HFFc6 (cell line): ENCODE measurements at places on chromosomes 2 and 18.

- peaks cover 21% of the 10 kb centered on the region for H3K27me3 ChIP-seq
- no peaks in the 10 kb centered on the region for H3K36me3 ChIP-seq
- H3K4me3 ChIP-seq, result no peak overlapping the region
- H3K27ac ChIP-seq, result no peak overlapping the region
- H3K4me1 ChIP-seq, result peaks cover 6% of the 10 kb centered on the region; the same call in 1 of the 2 replicates
These were observed 39.8 kb upstream of the PXDN start for GRCh38 chr2:1784087-1784486.

DNA sequence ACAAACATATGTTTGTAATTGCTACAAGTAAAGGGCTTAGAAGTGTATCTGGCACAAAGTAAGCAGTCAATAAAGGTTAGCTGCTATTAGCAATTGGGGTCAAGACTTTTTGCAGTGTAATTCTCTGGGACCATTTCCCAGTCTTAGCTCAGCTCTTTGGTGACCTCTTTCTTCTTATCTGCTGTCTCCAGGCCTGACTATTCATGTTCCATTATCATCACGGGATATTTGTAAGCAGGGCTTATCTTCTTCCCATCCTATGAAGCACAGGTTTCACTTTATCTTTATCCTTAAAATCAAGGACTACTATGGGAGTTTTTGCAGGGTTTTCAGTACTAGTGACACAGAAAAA lies 131.7 kb downstream of the DOCK10 start:
- peaks cover 50% of the 10 kb centered on the region for H3K4me1 ChIP-seq
- H3K36me3 ChIP-seq, result peaks cover 40% of the 10 kb centered on the region
- H3K27ac ChIP-seq, result peak overlapping the region; percentile 84

DNA sequence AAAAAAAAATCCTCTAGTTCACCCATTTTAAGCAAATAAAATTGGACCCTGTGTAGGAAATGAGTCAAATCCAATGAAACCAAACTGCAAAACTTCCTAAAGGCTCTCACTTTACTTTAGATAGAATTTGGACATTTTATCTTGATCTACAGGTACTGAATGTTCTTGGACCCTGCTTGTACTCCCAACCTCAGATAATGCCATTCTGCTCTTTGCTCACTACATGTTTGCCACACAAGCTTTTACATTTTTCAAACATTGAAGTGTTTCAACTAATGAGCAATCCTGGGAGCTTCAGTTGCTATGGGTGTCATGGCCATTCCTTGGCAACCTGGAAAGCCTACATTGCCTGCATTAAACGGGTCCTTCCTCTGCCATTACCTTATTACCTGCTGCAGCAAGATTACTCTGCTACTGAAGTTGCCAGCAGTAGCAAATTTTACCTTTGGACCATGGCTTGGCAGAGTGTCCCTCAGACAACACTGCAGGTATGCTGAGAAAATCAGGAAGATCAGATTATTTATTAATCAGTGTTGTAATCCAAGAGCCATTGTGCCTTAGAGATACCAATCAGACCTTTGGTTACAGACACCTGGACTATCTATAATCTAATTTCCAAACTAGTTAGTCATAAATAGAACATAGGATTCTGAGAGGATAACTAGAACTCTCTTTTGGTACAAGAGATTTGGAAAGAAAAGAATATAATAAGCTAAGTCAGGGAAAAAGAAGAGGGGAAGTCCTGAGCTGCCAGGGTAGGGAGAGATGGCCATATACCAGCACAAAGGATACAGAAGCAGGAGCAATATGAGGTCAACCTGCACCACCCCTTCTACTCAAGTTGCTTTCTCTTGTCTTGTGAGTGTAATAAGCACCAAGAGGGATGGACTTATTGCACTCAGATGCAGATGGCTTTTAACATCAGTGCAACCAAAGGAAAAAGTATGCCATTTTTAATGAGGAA lies 293.3 kb upstream of the TFPI start:
- no peak overlapping the region for H3K27ac ChIP-seq
- H3K4me3 ChIP-seq, result no peak overlapping the region
- H3K36me3 ChIP-seq, result no peaks in the 10 kb centered on the region

DNA sequence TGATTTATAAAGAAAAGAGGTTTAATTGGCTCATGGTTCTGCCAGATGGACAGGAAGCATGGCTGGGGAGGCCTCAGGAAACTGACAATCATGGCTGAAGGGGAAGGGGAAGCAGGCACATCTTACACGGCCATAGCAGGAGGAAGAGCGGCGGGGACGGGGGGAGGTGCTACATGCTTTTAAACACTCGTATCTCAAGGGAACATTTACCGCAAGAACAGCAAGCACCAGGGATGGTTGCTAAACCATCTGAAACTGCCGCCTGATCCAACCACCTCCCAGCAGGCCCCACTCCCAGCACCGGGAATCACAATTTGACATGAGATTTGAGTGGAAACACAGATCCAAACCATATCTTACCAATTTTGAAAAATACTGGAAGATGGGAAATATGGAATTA lies 362.8 kb downstream of the FBXO15 start:
- peaks cover 3% of the 10 kb centered on the region; the same call in 1 of the 2 replicates for H3K36me3 ChIP-seq
- no peak overlapping the region for H3K27ac ChIP-seq
- no peak overlapping the region for H3K4me3 ChIP-seq
- no peaks in the 10 kb centered on the region for H3K27me3 ChIP-seq

- peak; percentile 60 for DNase-seq
- peaks cover 5% of the 10 kb centered on the region for H3K27me3 ChIP-seq
- no peaks in the 10 kb centered on the region for H3K36me3 ChIP-seq
- H3K4me1 ChIP-seq, result no peaks in the 10 kb centered on the region
These were observed 74.1 kb downstream of the COL4A3 start for GRCh38 chr2:227238238-227239237.

DNA sequence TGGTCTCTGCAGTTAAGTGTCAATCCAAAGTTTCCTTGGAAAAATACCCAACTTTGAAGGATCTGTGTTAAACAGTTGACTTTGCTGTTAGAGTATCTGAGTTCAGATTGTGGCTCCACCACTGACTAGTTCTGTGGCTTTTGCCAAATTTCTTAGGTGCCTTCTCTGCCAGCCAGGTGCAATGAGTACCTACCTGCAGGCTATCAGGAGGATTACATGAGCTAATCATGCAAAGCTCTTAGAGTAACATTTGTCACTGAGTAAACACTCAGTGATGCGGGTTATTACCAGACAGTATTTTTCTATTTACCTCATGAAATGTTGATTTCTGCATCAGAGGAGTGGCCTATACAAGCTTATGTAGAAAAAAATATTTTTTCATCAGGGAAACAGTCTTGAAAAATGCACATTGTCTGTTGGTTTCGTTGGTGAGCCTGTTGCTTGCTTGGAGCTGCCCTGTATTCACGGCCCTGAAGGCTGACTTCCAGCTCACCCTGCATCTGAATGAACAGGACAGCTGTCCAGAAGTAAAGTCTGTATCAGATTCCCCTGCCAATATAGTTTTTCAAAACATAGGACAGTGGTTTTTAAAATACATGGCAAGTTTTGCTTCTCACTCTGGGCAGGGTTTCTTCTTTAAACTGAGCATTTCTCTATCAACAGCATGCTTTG lies 235.1 kb downstream of the CDCA7 start:
- H3K27ac ChIP-seq, result peak overlapping the region; percentile 52; the same call in 1 of the 2 replicates
- peaks cover 16% of the 10 kb centered on the region for H3K36me3 ChIP-seq
- peaks cover 31% of the 10 kb centered on the region for H3K4me1 ChIP-seq
- no peak for DNase-seq
- H3K27me3 ChIP-seq, result peaks cover 13% of the 10 kb centered on the region

GRCh38 chr2:234135750-234136221 lies 85.3 kb downstream of the SPP2 start:
- no peak overlapping the region for H3K27ac ChIP-seq
- H3K4me1 ChIP-seq, result peaks cover 30% of the 10 kb centered on the region
- peak; percentile 65 for DNase-seq
- H3K27me3 ChIP-seq, result peaks cover 10% of the 10 kb centered on the region

- peak within 1 kb of the TSS; percentile 98 for H3K4me3 ChIP-seq
- peak; percentile 87 for DNase-seq
- peaks cover 60% of the 10 kb centered on the region for H3K4me1 ChIP-seq
- H3K27me3 ChIP-seq, result 0 out of 2 replicates have a peak, but pooled peaks cover 2% of the 10 kb centered on the region
These were observed at the start of gene GLI2 for GRCh38 chr2:120735746-120736170. GLI2 (plus strand) TSS chr2:120735868; CDS start chr2:120797321, 61,453 bp downstream.

DNA sequence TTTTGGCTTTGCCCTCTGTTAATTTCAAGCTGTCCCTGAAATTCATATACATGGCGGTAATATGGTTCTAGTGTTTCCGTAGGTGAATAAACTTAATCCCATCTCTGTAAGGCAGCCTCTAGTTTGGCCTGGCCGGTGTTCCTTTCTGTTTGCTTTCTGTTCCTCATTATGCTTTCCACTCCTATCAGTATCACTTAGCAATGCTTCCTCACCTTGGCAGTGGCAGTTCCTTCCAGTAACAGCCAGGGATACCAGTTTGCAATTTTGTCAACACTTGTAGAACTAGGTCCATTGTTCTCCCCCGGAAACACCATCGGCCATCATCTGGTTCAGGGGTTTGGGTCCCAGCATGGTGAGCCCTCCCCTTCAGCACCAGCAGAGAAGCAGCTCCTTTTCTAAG lies 18.2 kb upstream of the TNP1 start:
- no peaks in the 10 kb centered on the region for H3K36me3 ChIP-seq
- H3K27ac ChIP-seq, result no peak overlapping the region
- H3K27me3 ChIP-seq, result peaks cover 27% of the 10 kb centered on the region
- H3K4me1 ChIP-seq, result no peaks in the 10 kb centered on the region
- no peak overlapping the region for H3K4me3 ChIP-seq

- H3K4me3 ChIP-seq, result no peak overlapping the region
- H3K27me3 ChIP-seq, result peaks cover 7% of the 10 kb centered on the region
- peaks cover 16% of the 10 kb centered on the region for H3K36me3 ChIP-seq
- DNase-seq, result no peak
- peaks cover 34% of the 10 kb centered on the region for H3K4me1 ChIP-seq
These were observed 82.0 kb downstream of the SMAD7 start for GRCh38 chr18:48868468-48869466.

DNA sequence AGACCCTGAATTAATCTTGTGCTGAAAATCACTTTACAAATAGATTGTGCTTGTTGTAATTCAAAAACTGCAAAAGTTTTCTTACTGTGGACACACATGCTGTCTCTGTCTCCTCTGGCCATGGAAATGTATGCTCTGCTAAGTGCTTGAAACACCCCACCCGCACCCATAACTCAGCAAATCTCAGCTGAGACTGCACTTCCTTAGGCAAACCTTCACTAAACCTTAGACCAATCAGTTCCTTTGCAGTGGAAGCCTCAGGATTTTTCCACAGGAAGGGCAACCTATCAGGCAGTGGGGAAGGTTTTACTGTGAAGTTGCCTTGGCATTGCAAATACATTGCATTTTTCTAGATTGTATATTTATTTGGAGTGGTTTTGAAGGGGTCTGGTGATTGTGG lies 62.2 kb upstream of the PLA2R1 start:
- H3K36me3 ChIP-seq, result no peaks in the 10 kb centered on the region
- no peaks in the 10 kb centered on the region for H3K27me3 ChIP-seq
- no peak overlapping the region for H3K27ac ChIP-seq
- H3K4me3 ChIP-seq, result no peak overlapping the region

DNA sequence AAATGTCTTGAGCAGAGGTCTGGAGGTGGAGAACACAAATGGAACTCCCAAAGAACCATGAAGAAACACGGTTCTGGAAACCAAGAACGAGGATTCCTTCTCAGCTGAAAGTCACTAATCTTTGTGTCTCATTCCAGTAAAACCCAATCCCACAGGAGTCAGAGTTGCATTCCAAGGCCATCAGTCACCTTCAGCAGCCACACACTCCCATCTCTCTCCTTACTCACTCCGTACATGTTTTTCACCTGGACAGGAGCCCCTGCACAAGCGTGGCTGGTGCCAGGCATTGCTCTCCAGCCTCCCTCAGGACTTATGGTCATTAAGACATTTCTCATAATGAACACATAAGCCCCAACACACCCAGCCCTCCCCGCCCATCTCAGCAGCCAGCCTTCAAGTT lies 175.4 kb upstream of the SIX2 start:
- no peak overlapping the region for H3K27ac ChIP-seq
- H3K27me3 ChIP-seq, result peaks cover 38% of the 10 kb centered on the region
- H3K4me1 ChIP-seq, result peaks cover 14% of the 10 kb centered on the region

DNA sequence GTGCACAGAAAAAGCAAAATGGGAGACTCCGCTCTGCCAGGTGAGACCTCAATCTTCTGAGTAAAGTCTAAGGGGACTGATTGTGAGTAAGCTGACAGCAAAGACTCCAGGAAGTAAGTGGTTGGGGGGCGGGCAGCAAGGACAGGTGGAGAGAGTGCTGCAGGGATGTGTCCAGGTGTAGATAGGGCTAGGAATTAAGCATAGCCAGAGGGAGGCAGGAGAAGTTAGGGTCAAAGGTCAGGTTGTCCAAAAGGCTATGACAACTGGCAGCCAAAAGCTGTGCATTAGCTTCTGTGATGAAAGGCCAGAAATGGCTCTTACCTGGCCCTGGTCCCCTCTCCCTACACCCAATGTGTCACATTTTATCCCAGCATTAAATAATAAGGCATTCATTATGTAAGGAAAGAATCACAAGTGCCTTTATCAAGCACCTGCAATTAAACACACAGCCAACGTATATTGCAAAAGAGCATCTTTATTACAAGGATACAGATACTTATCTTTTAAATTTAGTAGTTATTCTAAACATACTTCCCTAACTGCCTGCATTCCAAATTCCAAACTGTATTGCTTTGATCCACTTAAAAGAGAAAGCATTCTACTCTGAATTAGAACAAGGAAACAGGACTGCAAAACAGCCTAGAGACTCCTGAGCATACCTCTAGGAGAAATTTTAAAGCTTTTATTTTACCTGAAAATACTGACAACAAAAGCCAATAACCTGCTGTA lies 247.9 kb downstream of the IRS1 start:
- H3K27me3 ChIP-seq, result no peaks in the 10 kb centered on the region; the same call in 1 of the 2 replicates
- H3K4me3 ChIP-seq, result no peak overlapping the region
- H3K36me3 ChIP-seq, result no peaks in the 10 kb centered on the region
- no peak for DNase-seq
- H3K4me1 ChIP-seq, result peaks cover 43% of the 10 kb centered on the region
- no peak overlapping the region for H3K27ac ChIP-seq

DNA sequence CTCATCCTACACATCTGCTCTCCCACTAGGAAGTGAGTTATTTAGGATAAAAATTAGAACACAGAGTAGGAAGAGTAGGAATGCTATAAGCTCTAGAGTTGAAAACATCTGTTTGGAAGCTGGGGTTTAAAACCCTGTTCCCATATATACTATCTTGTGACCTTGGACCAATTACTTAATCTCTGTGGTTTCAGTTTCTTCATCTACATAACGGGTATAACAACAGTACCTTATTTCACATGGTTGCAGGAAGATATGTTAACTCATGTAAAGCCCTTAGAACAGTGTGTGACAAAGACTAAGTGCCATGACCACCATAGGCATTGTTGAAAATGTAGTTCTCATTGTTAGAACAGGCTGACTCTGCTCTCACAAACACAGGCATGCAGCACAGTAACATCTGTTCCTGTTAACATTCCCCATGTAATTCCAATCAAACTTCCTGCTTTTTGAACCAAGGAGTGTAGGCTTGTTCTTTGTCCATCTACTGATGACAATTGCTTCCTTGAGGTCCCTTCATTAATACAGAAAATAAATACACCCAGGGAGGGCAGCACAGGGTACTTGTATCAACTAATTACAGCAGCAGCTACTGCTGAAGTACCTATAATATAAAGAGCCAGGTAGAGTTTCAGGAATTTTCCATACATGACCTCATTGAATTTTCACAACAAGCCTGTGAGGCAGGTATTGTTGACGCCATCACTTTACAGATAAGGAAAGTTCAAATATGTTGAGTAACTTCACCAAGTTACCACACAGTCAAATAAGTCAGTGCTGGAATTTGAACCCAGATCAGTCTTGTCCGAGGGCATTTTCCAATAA lies 204.2 kb downstream of the L3MBTL4 start:
- no peaks in the 10 kb centered on the region for H3K4me1 ChIP-seq
- H3K27ac ChIP-seq, result no peak overlapping the region
- no peak overlapping the region for H3K4me3 ChIP-seq
- H3K27me3 ChIP-seq, result no peaks in the 10 kb centered on the region; the same call in 1 of the 2 replicates
- DNase-seq, result no peak
